Brain pericyte (primary cell): ENCODE measurements at places on chromosomes 11 and 22.

GRCh38 chr11:27395556-27396258 is 32.7 kb upstream of the CCDC34 start:
- DNase-seq: peak; percentile 40

DNA sequence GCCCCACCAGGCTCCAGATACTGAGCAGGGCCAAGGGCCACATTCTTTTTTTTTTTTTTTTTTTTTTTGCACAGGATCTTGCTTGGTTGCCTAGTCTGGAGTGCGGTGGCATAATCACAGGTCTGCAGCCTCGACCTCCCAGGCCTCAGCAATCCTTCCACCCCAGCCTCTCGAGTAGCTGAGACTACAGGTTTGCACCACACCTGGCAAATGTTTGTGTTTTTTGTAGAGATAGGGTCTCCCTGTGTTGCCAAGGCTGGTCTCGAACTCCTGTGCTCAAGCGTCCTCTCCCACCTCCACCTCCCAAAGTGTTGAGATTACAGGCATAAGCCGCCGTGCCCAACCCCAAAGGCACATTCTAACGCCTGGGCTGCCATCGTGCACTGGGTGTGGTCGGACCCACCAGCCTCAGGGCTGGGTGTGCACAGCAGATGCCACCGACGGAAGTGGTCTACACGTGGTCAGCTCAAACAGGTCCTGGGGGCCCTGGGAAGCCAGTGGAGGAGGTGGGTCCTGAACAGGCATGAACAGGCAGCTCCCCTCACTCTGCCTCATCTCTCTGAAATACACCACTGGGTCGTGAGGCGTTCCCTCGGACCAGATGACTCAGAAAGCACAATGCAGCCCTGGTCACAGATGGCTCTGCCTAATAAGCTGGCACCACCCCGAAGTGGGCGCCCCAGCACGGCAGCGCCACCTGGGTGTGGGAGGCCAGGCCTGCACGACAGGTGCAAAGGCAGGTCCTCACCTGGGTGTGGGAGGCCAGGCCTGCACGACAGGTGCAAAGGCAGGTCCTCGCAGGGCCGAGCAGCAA is 5.1 kb upstream of the B4GALNT4 start:
- no peak for DNase-seq

DNA sequence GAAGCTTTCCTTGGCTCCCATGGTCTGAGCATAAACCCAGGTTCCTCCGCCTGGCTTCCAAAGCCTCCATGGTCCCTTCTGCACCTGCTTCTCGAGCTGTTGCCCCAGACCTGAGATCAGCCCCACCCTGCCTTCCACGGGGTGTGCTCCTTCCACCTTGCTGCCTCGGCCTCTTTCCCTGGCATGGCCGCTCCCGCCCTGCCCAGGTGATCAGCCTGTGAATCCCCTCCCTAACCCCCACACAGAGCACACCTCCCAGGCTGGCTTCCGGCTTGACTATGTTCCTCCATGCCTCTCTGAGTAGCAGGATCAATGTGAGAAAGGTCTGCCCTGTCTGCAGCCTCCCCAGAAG is 2.7 kb upstream of the PPP6R3 start:
- no peak for DNase-seq

DNA sequence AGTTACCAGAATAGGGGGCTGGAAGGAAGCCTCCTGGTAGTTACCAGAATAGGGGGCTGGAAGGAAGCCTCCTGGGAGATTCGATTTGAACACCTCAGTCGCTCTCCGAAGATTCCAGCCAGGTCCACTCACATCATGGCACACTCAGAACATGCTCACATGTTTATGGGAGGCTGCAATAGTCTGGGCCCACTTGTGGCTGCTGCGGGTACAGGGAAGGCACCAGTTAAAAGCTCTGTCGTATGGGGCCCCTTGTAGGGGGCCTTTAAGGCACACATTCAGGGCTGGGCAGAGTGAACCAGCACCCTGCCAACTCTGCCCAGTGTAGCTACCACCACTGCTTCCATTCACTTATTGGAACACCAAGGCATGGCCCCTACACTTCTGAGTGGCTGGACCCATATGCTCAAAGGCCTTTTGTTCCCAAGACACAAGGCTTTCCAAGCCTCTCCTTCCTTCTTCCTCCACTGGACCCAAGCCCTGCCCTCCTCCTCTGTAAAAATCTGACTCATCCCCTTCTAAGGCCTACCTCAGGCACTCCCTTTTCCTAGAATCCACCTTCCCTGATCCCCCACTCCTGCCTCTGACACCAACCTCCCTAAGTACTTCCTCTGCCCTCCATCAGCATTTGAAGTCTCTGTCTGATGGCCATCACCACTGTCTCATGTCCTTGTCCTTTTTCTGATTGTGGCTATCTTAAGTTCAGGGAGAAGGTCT is 28.0 kb downstream of the USP35 start:
- DNase-seq: no peak

- no peak for DNase-seq
Measured at GRCh38 chr11:297586-298405, 1.5 kb downstream of the IFITM5 start.
